ENCODE measurements at places on chromosomes 4 and X. TPM values are rescaled to one million over a fixed set of nuclear protein-coding genes. Genes with fewer than 3 reads are reported as not detected.

MAP7D2 gene
- 1.2 TPM for total RNA-seq

RHOXF1 gene
- total RNA-seq: not detected

SLITRK2 gene
- not detected for total RNA-seq

UGT2A1 gene
- not detected for total RNA-seq

PABPC4L gene
- total RNA-seq: 2.2 TPM

DEFB131A gene
- not detected for total RNA-seq

TBL1X gene
- total RNA-seq: 12.5 TPM

CT45A10 gene
- not detected for total RNA-seq

VCX3B gene
- not detected for total RNA-seq
